CD4-positive, alpha-beta T cell (primary cell): ENCODE measurements at places on chromosomes 6 and 20.

DNA sequence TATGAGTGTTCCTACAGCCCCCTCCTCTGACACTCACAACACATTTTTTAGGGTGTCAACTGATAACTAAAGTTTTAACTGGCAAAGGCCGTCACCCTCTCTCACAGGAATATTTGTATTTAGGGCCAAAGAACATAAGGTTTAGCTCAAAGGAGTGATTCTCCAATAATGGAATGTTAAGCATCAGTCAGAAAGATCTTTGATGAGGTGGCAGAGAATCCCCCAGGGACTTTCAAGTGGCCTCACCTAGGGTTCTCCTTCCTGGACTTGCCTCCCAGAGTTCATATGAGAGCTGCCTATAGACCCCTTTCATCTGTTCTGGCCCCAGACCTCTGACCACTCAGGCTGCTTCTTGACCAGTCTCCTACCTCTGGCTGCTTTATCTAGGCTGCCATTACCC lies 7.4 kb upstream of the SCUBE3 start:
- no peak for DNase-seq

- DNase-seq, result no peak
Observed at GRCh38 chr6:42313941-42314570, 96.4 kb upstream of the MRPS10 start.

DNA sequence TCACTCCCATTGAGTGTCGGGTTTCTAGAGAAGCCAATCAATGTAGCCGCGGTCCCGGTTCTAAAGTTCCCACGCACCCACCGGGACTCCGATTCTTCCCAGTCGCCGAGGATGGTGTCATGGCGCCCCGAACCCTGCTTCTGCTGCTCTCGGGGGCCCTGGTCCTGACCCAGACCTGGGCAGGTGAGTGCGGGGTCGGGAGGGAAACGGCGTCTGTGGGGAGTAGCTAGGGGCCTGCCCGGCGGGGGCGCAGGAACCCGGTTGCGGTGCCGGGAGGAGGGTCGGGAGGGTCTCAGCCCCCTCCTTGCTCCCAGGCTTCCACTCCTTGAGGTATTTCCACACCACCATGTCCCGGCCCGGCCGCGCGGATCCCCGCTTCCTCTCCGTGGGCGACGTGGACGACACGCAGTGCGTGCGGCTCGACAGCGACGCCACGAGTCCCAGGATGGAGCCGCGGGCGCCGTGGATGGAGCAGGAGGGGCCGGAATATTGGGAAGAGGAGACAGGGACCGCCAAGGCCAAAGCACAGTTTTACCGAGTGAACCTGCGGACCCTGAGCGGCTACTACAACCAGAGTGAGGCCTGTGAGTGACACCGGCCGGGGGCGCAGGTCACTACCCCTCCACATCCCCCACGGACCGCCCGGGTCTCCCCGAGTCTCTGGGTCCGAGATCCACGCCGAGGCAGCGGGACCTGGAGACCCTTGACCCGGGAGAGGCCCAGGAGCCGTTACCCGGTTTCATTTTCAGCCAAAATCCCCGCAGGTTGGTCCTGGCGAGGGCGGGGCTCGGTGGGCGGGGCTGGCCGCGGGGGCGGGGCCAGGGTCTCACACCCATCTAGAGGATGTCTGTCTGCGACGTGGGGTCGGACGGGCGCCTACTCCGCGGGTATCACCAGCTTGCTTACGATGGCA lies 35.2 kb upstream of the HLA-G start:
- peak; percentile 88 for DNase-seq

DNA sequence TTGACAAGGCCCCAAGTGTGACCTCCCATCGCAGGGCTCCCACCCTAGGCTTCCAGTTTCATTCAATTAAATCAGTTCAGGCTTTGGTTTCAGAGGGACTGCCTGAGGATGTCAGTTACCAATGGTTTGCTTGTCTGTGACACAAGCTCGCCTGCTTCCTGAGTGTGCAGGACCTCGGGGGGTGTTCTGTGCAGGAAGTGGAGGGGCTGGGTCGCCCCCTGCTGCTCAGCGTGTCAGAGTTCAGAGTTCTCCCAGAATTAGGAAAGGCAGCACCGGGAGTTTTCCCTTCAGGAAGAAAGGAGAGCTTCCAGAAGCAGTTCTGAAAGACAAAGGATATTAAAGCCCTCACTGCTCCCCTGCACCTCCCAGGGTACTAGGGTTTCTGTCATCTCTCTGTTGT lies 50.8 kb upstream of the TGM3 start:
- no peak for DNase-seq

DNA sequence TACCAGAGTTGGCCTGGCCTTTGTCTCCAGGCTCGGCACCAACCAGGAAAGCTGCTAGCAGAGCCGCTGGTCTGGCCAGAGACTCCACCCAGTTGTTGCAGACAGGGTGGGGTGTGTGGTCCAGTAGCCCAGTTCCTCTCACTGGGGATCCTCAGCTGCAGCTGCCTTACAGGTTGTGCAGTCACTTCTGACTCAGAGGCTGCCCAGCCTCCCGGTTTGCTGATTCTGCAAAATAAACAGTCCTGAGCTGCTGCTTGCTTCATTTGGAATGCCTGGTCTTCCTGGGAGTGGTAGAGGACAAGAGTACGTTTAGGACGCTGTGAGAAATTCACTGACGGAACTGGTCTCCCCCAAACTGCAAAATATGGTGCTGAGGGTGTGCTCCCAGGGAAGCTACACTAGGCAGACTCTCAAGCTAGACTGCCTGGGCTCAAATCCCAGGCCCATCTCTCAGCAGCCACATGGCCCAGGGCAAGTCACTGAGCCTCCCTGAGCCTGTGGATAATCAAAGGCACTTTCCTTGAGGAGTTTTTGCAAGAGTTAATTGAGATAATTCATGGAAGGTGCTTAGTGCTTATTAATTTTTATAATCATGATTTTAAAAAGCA lies 246.1 kb downstream of the TFAP2C start:
- DNase-seq, result no peak
